ENCODE measurements at places on chromosomes 6 and 20.

DNA sequence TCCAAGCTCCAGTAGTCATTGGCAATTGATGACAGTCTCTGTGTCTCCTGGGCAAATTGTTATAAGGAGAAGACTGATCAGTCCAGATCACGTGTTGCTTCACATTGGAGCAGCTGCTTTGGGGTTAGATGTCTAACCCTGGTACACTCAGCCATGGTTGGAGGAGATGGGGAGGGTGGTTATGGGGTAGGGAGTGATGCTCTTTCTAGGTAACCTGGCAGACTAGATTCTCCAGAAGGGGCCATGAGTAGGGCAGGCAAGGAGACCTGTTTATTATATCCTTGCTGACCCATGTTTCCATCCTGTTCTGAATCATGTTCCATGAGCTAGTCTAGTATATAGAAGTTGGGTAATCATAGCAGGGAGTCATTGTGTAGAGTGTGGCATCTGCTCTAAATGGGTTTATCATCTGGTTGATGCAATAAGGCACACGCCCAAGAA lies 50.8 kb upstream of the BACH2 start:
- H3K27me3 ChIP-seq, result peaks cover 27% of the 10 kb centered on the region
- no peaks in the 10 kb centered on the region for H3K36me3 ChIP-seq
- no peaks in the 10 kb centered on the region for H3K4me1 ChIP-seq
- H3K27ac ChIP-seq, result no peak overlapping the region
- DNase-seq, result no peak
- no peak overlapping the region for H3K4me3 ChIP-seq

DNA sequence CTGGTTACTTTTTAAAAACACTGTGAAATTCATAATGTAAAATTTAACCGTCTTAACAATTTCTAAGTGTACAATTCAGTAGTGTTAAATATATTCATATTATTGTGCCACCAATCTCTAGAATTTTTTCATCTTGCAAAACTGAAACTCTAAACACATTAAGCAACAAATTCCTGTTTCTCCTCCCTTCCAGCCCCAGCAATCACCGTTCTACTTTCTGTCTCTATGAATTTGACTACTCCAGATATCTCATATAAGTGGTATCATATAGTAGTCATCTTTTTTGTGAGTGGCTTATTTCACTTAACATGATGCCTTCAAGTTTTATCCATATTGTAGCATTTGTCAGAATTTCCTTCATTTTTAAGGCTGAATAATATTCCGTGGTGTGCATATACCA lies 44.7 kb downstream of the RSPH3 start:
- no peaks in the 10 kb centered on the region for H3K27me3 ChIP-seq
- no peaks in the 10 kb centered on the region for H3K4me1 ChIP-seq
- no peak overlapping the region for H3K27ac ChIP-seq
- H3K4me3 ChIP-seq, result no peak overlapping the region
- DNase-seq, result no peak
- H3K36me3 ChIP-seq, result no peaks in the 10 kb centered on the region

DNA sequence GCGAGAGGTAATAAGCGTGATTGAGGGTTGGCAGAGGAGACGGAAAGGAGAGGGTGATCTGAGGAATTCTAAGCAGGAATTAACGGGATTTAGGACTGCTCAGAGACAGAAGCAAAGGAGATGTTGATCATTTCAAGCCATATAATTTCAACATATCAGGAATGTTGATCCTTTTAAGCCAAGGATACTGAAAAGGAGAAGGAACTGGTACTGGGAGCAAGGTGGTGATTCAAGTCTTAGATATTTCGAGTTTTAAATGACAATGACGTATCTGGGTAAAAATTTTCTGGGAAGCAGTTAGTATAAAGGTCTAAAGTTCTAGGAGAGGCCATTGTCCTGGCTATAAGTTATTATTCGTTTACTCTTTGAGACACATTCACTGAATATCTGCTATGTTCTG lies 91.3 kb upstream of the OGFRL1 start:
- peaks cover 6% of the 10 kb centered on the region for H3K4me1 ChIP-seq
- no peaks in the 10 kb centered on the region for H3K36me3 ChIP-seq
- H3K27ac ChIP-seq, result no peak overlapping the region
- DNase-seq, result peak; percentile 49
- H3K4me3 ChIP-seq, result no peak overlapping the region

GRCh38 chr6:2764610-2765165 lies 505 bp upstream of the WRNIP1 start:
- peak overlapping the region; percentile 70 for H3K4me3 ChIP-seq
- peaks cover 14% of the 10 kb centered on the region for H3K4me1 ChIP-seq
- peak; percentile 70 for DNase-seq
- no peaks in the 10 kb centered on the region for H3K36me3 ChIP-seq
- H3K27ac ChIP-seq, result peak overlapping the region; percentile 86
- no peaks in the 10 kb centered on the region for H3K27me3 ChIP-seq

- H3K27ac ChIP-seq, result no peak overlapping the region
- DNase-seq, result no peak
- H3K27me3 ChIP-seq, result no peaks in the 10 kb centered on the region
- no peak overlapping the region for H3K4me3 ChIP-seq
- H3K36me3 ChIP-seq, result no peaks in the 10 kb centered on the region
Measured at GRCh38 chr6:170446841-170447560, 106.1 kb downstream of the PSMB1 start.

- H3K27me3 ChIP-seq, result no peaks in the 10 kb centered on the region
- no peak overlapping the region for H3K4me3 ChIP-seq
- no peak overlapping the region for H3K27ac ChIP-seq
- peaks cover 8% of the 10 kb centered on the region for H3K4me1 ChIP-seq
Measured at GRCh38 chr20:23360531-23360930, 1.5 kb upstream of the GZF1 start.

- no peaks in the 10 kb centered on the region for H3K36me3 ChIP-seq
- peaks cover 9% of the 10 kb centered on the region for H3K4me1 ChIP-seq
- DNase-seq, result no peak
- H3K4me3 ChIP-seq, result no peak overlapping the region
- H3K27ac ChIP-seq, result peak overlapping the region; percentile 60
Measured at GRCh38 chr6:54085047-54085446, 26.2 kb upstream of the MLIP start.

- no peak overlapping the region for H3K4me3 ChIP-seq
- DNase-seq, result no peak
- no peaks in the 10 kb centered on the region for H3K4me1 ChIP-seq
- no peaks in the 10 kb centered on the region for H3K36me3 ChIP-seq
- H3K27me3 ChIP-seq, result no peaks in the 10 kb centered on the region
Measured at GRCh38 chr6:25732468-25733198, 21.9 kb upstream of the SLC17A4 start.

GRCh38 chr6:38116248-38116647 lies 296.7 kb downstream of the ZFAND3 start:
- H3K4me3 ChIP-seq, result no peak overlapping the region
- H3K4me1 ChIP-seq, result peaks cover 10% of the 10 kb centered on the region
- H3K36me3 ChIP-seq, result peaks cover 16% of the 10 kb centered on the region

DNA sequence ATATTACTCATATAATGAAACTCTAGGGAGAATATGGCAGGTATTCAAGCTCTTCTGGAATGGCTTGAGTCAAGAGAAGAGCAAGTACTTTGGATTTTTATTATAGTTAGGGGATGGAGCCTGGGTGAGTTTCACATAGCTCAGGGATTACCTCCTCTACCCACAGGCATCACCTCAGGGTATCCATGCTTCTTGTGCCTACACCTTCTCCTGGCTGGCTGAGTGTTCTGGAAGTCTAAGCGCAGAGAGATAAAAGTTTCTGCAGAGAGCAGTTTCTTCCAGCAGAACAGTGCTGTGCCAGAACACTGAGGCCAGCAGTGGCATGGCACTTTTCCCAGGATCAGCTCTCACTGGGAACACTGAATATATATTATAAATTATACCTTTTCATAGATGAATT lies 199.7 kb upstream of the KCNQ5 start:
- no peak overlapping the region for H3K4me3 ChIP-seq
- DNase-seq, result peak; percentile 53
- peaks cover 12% of the 10 kb centered on the region for H3K4me1 ChIP-seq

- no peaks in the 10 kb centered on the region for H3K36me3 ChIP-seq
- DNase-seq, result no peak
- H3K4me1 ChIP-seq, result no peaks in the 10 kb centered on the region
- no peak overlapping the region for H3K4me3 ChIP-seq
Measured at GRCh38 chr6:50270415-50270814, 220.7 kb upstream of the DEFB112 start.

- DNase-seq, result no peak
- H3K4me1 ChIP-seq, result no peaks in the 10 kb centered on the region
- H3K36me3 ChIP-seq, result no peaks in the 10 kb centered on the region
- no peaks in the 10 kb centered on the region for H3K27me3 ChIP-seq
- no peak overlapping the region for H3K4me3 ChIP-seq
Measured at GRCh38 chr6:9095729-9096128, 660.4 kb upstream of the SLC35B3 start.

DNA sequence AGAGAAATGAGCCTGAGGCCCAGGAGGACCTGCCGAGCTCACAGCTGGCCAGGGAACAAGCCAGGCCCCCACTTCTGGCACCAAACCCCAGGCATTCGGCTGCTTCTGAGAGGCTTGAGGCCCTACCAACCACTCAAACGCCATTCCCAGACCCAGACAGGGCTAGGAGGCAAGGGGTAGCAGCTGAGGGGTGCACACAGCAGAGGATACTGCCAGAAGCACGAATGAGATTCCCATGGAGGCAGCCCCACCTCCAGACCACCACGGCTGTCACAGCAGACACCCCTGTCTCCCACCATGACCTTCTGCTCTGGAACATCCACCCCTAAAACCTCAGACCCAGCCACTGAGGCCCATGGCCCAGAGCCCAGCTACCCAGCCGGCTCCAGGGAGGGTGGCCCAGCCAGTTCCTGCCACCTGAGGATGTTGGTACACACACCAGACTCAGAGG lies 36.1 kb downstream of the NTSR1 start:
- H3K27me3 ChIP-seq, result no peaks in the 10 kb centered on the region
- DNase-seq, result no peak
- H3K36me3 ChIP-seq, result no peaks in the 10 kb centered on the region
- peaks cover 10% of the 10 kb centered on the region for H3K4me1 ChIP-seq
- no peak overlapping the region for H3K4me3 ChIP-seq

DNA sequence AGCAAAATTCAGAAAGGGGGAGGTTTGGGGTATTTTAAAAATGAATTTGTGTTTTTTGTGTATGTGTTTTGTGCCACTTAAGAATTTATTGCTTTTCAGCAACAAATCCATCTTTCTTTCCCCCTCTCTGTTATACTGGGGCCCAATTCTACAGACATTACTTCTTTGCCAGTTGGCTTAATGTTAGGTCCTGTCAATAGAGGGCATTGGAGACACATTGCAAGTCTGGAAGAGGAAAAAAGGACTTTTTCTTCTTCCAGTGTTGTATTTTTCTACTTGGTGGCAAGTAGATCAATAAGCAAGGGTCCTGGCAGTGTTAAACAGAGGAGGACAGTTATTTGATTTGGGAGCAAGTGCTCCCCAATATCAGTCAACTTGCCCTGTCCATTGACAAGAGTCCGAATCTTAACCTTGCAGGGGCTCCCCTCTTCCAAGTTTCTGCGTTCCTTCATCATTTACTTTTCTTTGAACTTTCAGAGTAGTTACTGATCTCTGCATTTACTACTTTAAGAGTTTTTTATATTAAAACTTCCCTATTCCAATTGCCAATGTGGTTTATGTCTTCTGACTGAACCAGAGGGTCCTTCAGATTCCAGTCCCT lies 23.4 kb downstream of the SCML4 start:
- H3K27ac ChIP-seq, result no peak overlapping the region
- H3K4me3 ChIP-seq, result no peak overlapping the region
- H3K36me3 ChIP-seq, result no peaks in the 10 kb centered on the region

DNA sequence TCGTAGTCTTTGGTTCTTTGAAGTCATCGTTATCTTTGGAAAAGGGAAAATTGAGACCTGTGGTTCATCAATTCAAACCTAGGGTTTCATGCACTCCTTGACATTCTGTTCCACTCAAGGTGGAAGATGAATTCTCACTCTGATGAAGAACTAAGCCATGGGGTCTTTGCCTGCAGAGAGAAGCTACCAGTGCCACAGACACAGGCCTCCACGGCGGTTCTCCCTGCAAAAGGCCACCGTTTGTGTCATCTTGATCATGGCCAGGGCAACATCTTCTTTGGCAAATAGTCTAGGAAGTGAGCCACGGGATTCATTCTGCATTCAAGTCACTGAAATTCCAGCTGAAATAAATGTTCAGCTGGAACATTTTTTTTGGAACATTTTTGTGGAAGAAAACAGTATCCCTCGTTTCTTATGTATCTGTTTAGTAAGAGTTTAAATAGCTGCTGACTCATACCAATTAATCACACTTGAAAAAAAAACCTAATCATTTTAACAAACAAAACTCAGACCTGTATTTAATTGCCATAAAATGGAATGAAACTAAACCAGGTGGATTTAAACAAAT lies 206.0 kb upstream of the FOXQ1 start:
- peaks cover 6% of the 10 kb centered on the region for H3K4me1 ChIP-seq
- H3K36me3 ChIP-seq, result no peaks in the 10 kb centered on the region
- no peak overlapping the region for H3K4me3 ChIP-seq
- no peaks in the 10 kb centered on the region for H3K27me3 ChIP-seq
- no peak overlapping the region for H3K27ac ChIP-seq

DNA sequence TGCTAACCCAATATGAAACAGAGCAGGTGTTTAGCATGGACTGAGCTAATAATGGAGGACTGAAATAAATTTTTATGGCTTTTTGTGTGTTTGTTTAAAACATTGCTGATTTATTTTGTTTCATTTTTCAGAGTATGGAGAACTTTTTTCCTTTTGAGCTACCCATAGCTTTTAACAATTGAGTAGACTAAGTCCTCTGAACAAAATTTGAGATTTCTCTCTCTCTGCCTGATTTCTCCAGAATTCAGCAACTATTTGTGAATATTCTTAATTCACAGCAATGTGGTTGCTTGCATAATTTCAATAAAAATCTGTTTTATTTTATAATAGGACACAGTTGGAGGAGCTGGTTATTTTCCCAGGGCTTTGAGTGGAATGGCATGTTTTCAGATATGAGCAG lies 103.7 kb downstream of the TPBG start:
- DNase-seq, result no peak
- H3K4me1 ChIP-seq, result no peaks in the 10 kb centered on the region
- H3K36me3 ChIP-seq, result no peaks in the 10 kb centered on the region
- H3K27me3 ChIP-seq, result no peaks in the 10 kb centered on the region
- H3K4me3 ChIP-seq, result no peak overlapping the region
- H3K27ac ChIP-seq, result no peak overlapping the region

DNA sequence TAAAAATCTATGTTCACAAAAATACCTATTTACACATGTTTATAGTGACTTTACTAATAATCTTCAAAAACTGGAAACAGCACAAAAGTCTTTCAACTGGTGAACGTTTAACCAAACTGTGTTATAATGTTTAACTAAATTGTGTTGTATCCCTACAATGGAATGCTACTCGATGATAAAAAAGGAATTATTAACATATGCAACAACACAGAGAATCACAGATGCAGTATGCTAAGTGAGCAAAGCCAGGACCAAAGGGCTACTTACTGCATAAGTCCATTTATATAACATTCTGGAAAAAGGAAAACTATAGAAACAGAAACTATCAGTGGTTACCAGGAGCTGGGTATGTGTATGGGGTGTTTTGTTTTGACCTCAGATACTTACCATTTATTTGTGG lies 602.2 kb upstream of the BTBD3 start:
- DNase-seq, result no peak
- H3K27me3 ChIP-seq, result no peaks in the 10 kb centered on the region
- H3K36me3 ChIP-seq, result no peaks in the 10 kb centered on the region
- H3K27ac ChIP-seq, result no peak overlapping the region
- H3K4me3 ChIP-seq, result no peak overlapping the region

Measured in IMR-90 (cell line).